NCI-H2081 treated with DMSO at 0.1 percent for 48 hours (cell line): ENCODE measurements at places on chromosomes 11 and 22.

DNA sequence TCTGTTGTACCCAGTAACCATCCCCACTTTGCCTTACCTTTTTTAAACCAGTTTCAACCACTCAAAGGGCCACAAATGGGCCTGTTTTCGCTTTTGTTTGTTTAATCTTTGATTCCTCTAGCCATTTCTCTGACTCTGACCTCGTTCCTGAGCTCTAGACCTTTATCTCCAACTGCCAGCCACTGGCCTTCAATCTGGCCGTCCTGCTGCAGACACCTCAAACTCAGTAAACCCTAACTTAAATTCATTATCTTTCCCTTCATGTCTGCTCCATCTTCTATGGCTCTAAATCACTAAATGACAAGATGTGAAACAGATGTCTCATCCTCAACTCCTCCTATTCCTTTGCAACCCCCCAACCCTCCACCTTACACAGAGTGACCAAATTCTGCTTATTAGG, 1.3 kb upstream of the GDPD4 start:
- no peak for DNase-seq

DNA sequence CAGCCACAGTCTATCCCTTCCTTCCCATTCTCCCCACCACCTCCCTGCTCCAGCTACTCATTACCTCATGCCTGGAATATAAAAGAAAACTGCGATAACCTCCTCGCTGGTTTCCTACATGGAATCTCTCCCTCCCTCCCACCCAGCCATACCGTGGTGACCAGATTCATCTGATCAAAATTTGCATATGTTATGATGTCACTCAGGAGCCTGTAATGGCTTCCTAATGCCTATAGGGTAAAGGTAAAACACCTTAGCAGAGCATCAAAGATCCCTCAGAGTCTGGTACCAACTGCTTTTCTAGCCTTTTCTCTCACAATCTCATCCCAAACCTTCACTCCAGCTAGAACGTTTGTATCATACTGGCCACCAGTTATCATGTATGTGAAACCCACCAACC, 19.6 kb downstream of the RTN4RL2 start:
- no peak for DNase-seq

DNA sequence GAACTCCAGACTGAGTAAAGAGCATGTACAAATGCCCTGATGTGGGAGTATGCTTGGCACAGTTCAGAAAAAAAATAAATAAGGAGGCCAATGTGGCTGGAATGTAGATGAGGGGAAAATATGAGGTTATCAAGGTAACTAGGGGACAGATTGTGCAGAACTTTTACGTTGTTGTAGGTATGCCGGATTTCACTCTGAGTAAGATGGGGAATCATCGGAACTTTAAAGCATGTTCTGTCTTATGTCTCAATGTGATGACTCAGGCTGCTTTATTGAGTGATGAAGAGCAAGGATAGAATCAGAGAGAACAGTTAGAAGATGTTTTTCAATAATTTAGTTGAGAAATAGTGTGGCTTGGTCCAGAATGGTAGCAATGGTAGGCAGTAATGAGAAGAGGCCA, 130.4 kb downstream of the C11orf87 start:
- DNase-seq: no peak

DNA sequence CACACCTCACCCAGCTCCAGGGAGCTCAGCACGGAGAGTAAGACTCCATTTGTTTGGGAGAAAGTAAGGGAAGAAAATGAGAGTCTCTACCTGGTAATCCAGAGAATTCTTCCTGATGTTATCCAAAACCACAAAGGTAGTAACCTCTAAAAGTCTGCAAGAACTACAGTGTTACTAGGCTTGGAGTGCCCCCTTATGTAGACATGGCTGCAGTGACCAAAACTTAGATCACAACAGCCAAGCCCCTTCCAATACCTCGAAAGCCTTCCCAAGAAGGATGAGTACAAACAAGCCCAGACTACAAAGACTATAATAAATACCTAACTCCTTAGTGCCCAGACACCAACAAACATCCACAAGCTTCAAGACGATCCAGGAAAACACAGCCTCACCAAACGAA, 4.9 kb downstream of the UBE2L6 start:
- DNase-seq: no peak

DNA sequence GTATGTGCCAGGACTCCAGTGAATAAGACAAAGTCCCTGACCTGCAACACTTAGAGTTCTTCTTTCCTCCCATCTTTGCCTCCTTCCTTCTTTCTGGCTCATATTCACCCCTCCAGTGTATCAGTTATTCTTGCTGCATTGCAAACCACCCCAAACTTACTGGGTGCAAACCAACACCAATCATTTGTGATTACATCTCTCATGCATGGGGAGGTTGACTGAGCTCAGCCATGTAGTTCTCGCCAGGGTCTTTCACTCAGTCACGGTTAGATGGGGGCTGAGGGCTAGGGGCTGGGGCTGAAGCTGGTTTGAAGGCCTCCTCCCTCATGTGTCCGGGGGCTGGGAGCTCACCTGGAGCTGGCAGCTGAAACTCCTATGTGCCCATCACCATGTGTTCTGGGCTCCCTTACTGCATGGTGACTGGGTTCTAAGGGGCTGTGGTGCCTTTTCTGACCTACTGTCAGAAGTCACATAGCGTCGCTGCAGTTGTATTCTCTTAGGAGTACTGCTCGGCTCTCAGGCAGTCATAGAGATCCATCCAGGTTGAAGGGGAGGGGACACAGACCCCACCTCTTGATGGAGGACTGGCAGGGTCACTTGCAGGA, 35.0 kb upstream of the CACNG2 start:
- DNase-seq: no peak

DNA sequence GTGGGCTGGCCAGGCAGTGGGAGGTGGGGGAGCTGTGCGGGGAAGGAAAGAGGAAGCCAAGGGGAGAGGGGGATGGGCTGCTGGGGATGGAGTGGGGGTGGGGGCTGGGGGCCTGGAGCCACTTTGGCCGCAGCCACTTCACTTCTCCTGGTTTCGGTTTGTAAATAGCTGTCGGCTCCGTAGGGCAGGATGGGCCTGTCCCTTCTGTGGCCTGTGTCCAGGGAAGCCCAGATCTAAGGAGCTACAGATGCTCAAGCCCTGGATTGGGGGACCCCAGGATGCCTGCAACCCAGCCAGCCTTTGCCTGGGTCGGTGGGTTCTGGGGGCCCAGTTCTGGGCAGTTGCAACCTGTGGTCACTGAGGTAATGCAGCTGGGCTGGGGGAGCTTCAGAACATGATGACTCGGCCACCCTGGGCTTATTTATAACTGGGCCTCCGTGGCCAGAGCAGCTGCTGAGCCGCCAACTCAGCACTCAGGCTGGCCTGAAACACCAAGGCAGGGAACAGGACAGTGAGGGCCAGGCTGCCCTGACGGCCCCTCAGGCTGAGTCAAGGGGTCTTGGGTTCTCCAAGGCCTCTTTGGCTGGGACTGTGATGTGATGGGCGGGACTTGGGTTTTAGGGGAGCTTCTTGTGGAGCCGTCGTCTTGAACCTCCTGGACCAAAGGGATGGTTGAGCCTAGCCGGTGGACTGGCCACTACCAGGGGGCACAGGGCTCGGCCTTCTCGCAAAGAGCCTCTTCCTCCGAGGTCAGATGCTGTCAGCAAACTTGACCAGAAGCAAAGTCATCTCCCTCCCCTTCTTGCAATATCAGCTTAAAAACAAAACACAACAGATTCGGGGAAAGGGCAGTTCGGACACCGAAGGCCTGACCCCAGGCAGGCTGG, 15.0 kb upstream of the SLC39A13 start:
- DNase-seq: no peak

DNA sequence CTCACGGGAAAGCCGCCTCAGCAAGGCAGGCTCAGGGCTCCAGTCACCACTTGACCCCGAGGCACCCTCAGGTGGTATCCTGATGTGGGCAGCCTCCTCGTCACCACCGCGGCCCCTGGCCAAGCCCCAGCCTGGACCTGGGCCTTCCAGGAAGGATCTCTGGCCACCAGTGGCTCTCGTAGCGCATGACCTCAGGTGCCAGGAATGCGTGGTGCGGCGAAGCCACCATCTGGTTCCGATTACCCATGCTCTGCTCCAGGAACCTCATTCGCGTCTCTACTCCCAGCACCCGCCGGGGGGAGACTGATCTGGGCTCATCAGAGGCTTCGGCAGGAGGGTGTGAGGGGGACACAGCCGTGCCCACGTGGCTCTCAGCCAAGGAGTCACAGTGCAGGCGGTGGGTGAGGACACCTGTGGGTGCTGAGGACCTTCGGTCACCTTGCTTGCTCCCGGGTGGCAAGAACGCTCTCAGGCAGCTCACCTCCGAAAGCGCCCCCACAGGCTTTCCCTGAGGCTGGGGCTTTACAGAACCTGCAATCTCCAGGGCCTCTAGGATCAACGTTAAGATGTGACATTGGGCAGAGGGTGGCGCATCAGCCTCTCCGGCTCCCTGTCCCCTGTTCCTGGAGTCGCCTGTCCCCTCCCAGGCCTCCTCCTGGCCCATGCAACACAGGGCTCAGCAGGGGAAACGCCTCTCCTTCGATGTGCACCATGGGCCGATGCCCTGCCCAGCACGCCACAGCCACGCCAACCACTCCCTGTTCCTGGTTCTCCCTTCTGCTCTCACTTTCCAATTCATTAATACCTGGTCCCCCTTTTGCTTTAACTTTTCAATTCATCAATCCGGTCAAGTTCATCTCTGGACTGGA, 39.0 kb downstream of the TBX1 start:
- DNase-seq: no peak

- DNase-seq: no peak
Measured at GRCh38 chr11:122439866-122440810, 215.4 kb upstream of the UBASH3B start.

- no peak for DNase-seq
Measured at GRCh38 chr22:24433828-24434470, 6.5 kb downstream of the ADORA2A start.

GRCh38 chr11:125348141-125348651, 147.9 kb downstream of the FEZ1 start:
- DNase-seq: no peak

GRCh38 chr11:12179019-12179418, 68.6 kb downstream of the MICAL2 start:
- DNase-seq: no peak

DNA sequence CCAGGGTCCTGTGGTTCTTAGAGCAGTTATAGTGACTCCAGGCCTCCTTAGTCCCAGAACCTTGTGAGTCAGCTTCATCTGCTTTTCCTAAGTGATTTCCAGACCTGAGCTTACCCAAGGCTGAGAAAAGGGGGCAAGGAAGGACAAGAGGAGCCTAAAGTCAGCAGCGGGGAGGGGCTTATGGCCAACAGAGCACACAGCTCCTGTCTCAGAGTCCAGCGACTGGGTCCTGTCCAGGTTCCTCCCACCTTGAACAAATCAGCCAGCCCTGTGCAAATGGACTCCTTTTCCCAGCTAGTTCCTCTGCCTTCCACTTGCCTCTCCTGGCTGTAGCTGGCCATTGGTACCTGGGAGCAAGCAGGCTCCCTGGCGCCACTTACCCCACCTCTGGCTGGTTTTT, 10.9 kb downstream of the BACE1 start:
- no peak for DNase-seq

- no peak for DNase-seq
Measured at GRCh38 chr11:126415669-126416420, 60.4 kb downstream of the ST3GAL4 start.

DNA sequence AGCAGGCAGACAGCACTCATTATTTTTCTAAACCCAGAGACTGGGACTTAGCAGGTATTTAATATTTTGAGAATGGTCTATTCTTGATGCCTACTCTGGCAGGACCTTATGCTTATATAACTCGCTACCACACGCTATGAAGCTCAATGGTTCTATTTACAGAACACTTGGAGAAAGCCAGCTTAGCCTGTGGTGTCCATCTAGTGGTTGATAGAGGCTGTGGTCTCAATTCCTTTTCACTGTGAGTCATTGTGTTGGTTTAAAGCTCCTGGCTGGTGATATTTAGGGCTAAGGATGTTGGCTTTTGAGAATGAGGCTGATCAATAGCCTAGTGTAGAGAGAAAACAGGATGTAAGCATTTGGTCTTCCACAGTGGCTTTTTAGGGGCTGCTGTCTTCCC, 206.4 kb downstream of the DBX1 start:
- DNase-seq: no peak

- DNase-seq: no peak
Measured at GRCh38 chr22:37854946-37855345, 5.7 kb downstream of the EIF3L start.

DNA sequence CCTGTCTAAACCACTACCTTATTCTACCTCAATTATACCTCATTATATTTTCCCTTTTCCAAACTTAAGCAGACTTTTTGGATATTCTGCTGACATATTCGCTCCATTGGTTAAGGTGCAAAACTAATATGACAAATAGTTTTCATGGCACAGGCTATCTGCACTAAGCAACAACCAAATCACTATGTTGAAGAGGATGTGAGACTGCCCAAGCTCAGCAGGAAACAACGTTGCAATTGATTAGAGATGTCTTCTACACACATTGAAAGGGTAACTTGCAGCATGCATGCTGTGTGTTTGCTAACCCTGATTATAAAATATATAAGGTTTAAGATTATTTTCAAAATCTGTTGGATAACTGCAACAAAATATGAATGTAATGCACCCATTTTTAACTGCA, 61.6 kb downstream of the STK33 start:
- DNase-seq: no peak

GRCh38 chr11:69008737-69009440, 4.2 kb downstream of the MRGPRF start:
- DNase-seq: no peak

GRCh38 chr11:128240546-128240945, 346.8 kb downstream of the ETS1 start:
- no peak for DNase-seq

- no peak for DNase-seq
Measured at GRCh38 chr11:73384872-73385689, 8.9 kb downstream of the RELT start.

DNA sequence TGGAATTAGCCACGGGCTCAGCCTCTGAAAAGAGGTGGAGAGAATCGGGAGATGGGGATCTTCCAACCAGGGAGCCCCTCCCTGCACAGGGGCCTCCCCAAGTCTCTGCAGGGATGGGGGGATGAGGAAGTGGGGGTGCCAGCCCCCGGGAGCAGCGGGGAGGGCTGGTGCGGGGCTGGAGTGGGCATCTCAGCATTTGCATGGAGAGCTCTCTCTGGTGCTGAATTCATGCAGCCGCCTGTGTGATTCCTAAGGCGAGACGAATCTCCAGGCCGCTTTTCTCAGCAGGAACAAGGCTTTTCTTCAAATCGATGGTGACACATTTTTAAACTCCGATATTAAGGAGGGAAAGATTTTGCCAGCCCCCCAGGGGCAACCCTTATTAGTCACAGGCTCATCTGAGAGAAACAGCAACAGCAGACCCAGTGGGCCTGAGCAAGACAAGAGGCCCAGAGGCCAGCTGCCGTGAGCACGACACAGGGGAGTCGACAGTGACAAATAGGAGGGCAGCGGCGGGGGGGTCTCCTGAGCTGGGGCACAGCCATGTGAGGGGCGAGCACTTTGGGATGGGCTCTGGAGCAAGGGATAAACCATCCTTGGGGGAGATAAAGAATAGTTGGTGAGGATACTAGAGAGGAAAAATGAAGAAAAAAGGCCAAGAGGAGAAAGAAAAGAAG, 29.0 kb downstream of the MACROD1 start:
- DNase-seq: no peak

- DNase-seq: no peak
Measured at GRCh38 chr22:40791241-40791640, 27.9 kb downstream of the SLC25A17 start.

GRCh38 chr11:74678041-74678440, 53.2 kb downstream of the CHRDL2 start:
- DNase-seq: no peak
